ENCODE measurements at places on chromosomes 5 and 9.

- no peak for DNase-seq
These were observed 164.7 kb downstream of the CHSY3 start for GRCh38 chr5:130068988-130069387.

- no peak for DNase-seq
These were observed 119.5 kb upstream of the ZNF618 start for GRCh38 chr9:113756476-113757192.

DNA sequence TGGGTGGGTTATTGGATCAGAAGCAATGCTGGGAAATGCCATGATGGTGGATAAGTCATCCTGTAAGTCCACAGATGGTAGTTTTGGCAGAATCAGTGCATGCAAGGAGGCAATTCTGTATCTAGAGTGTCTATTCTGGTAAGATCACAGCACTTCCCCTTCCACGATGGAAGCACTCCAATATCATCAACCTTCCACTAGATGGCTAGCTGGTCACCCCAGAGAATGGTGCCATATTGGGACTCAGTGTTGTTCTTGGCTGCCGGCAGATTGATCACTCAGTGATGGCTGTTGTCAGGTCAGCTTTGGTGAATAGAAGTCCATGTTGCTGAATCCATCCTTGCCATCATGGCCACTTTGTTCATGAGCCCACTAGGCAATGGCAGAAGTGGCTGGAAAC is 553.5 kb downstream of the CSNK1G3 start:
- no peak for DNase-seq

DNA sequence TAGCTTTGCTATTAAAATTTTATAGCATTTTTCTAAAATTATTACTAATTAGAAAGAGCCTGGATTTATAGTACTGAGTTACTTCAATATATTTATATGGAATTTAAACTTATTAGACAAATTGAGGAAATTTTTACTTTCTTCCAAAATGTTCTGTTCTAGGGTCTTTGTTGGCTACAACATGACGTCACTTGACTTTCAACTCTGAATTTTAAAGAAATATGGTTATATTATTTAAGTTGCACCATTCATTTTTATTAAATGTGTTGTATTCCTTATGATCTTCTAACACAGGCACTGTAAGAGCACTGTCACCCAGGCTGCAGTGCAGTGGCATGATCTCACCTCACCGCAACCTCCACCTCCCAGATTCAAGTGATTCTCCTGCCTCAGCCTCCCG is 119.4 kb upstream of the CYLC2 start:
- no peak for DNase-seq

GRCh38 chr5:57692582-57693487 is 210.2 kb upstream of the ACTBL2 start:
- DNase-seq, result no peak

- no peak for DNase-seq
These were observed 270.8 kb downstream of the KDM4C start for GRCh38 chr9:7028591-7028990.

DNA sequence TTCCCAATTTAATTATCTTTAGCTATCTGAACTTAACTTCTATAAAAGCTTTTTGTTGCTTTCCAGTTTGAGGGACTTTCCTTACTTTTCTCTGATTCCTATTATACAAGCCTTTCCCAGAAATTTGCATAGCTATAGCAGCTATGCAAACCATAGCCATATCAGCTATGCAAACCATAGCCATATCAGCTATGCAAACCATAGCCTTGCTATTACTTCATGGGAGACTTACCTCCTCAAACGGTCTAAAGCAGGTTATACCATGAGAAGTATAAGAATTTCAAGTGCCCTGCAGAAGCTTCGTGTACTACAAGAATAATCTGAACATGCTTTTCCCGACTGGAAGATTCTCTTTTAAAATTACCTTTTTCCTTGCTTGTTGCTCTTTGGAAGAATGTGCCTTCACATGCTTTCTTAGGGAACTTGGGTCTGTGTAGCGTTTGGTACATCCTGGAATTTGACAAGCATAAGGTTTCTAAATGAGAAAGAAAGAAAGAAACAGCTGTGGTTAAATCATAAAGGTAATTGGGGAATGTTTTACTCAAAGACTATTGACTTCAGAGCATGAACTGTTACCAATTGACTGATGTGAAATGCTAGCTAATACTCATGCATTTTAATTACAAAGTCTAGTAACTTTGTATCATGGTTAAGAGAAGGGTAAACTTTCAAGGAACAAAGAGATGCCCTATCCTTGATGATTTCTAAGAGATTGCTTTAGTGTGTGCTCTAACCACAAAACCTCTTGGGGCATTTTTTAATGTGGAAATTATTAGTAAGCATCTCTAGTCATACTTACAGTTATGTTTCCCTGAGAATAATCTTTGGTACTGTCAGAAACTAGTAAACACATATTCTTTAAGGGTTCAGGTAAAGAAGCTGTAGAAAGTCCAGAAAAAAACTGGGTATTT is 367.6 kb downstream of the GLIS3 start:
- no peak for DNase-seq

GRCh38 chr5:3684118-3684517 is 88.5 kb downstream of the IRX1 start:
- DNase-seq, result no peak
